Effector memory CD4-positive, alpha-beta T cell (primary cell): ENCODE measurements at places on chromosomes 12 and 14.

DNA sequence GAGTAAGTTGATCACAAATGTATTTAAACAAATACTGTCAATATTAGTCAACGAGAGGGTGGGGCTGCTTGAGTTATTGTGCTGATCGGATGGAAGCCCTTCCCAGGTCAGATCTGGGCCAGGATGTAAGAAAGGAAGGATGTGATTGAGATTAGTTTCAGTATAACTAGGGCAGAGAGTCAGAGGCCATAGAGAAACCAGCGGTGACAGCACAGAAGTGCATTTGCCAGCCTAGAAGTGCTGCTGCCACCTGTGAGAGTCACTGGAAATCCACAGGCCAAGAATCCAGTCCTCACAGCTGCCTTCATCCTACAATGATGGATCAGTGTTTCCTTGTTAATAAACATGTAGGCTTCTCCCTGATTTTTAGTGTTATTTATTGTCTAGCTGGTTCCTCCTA, 9.8 kb upstream of the FERMT2 start:
- no peak for DNase-seq

- DNase-seq, result no peak
Measured at GRCh38 chr12:22037947-22038346, 8.1 kb upstream of the CMAS start.

- DNase-seq, result no peak
Measured at GRCh38 chr12:104372061-104372720, 68.7 kb downstream of the EID3 start.

- DNase-seq, result no peak
Measured at GRCh38 chr12:124160097-124160756, 134.7 kb upstream of the RFLNA start.

GRCh38 chr14:73758392-73759182, 44.4 kb upstream of the PNMA1 start:
- DNase-seq, result peak; percentile 75

GRCh38 chr12:5260591-5261086, 171.3 kb upstream of the NTF3 start:
- DNase-seq, result no peak

- DNase-seq, result no peak
Measured at GRCh38 chr14:47596232-47596631, 79.2 kb downstream of the MDGA2 start.

- no peak for DNase-seq
Measured at GRCh38 chr14:78154827-78155226, 15.3 kb upstream of the NRXN3 start.

DNA sequence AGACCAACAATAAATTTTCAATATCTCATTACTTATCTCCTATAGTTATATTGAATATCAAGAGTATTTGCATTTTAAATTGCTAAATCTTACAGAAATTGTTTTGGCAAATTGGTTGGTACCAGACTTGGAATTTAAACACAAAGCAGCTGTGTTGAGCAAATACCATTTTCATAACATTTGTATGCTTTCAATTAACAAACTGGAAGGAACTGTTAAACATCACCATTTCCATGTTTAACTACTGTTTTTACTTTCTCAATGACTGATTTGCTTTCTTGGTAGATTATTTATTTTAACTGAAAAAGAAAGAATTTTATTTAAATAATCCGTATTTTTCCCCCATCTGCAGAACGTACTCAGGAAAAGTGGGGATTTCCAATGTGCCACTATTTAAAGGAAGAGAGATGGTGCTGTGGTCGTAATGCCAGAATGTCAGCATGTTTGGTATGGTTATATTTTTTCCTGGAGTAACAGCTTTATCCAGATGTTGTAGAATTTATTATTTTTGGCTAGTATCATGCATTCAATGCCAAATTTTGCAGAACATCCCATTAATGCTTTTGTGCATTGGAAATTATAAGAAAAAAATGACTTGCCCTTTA, 72.3 kb downstream of the METTL25 start:
- DNase-seq, result no peak

- no peak for DNase-seq
Measured at GRCh38 chr12:12017798-12018197, 52.9 kb upstream of the BCL2L14 start.

DNA sequence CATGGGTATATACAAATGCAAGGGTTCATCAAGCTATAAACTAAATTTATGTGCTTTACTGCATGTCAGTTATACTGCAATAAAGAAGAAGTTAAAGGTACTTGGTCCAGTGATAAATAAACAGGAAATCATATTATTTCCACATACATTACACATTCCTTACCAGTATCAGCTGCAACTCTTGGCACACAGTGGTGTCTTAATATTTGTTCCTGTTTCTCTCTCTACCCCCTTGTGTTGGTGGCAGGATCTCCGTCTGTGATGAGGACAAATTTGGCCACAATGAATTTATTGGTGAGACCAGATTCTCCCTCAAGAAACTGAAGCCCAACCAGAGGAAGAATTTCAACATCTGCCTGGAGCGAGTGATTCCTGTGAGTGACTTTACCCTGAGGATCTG, 19.2 kb upstream of the OAS1 start:
- DNase-seq, result no peak

GRCh38 chr12:6249580-6249979, 49.4 kb downstream of the CD9 start:
- no peak for DNase-seq

GRCh38 chr12:770479-770878, 18.1 kb downstream of the WNK1 start:
- DNase-seq, result no peak

GRCh38 chr12:94280063-94280462, 131.7 kb downstream of the PLXNC1 start:
- no peak for DNase-seq

DNA sequence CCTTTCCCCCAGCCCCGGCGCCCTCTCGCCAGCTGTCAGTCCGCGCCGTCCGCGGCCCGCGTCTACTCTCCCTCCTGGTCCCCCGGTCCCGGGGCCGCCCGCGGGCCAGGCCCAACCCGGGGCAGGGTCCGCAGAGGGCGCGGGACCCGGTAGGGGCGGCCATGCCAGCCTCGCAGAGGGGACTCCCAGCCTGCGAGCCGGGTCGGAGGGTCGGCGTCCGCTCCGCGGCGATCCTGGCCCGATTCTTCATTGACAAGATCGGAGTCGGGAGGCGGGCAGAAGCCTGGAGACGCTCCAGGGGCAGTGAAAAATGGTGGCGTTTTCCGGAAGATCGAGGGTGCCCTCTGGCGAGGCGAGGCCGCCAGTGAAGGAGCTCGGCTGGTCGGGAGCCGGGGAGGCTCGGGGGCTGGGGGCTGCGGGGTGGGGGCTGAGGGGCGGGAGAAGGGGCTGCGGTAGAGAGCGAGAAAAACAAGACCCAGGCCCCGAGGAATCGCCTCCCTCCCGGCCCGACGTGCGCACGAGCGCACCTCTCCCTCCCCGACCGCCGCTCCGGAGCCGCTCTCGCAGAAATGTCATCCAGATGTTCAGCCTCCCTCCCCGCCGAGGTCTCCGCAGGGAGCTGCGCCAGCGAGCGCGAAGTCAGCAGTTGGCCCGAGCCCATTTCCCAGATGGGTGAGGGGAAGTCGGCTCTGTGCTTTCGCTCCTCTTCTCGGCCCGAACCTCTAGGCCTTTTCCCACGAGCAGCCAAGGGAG, 647 bp upstream of the TGFB3 start:
- DNase-seq, result peak; percentile 66

GRCh38 chr14:37343307-37344094, 145.8 kb downstream of the MIPOL1 start:
- no peak for DNase-seq

DNA sequence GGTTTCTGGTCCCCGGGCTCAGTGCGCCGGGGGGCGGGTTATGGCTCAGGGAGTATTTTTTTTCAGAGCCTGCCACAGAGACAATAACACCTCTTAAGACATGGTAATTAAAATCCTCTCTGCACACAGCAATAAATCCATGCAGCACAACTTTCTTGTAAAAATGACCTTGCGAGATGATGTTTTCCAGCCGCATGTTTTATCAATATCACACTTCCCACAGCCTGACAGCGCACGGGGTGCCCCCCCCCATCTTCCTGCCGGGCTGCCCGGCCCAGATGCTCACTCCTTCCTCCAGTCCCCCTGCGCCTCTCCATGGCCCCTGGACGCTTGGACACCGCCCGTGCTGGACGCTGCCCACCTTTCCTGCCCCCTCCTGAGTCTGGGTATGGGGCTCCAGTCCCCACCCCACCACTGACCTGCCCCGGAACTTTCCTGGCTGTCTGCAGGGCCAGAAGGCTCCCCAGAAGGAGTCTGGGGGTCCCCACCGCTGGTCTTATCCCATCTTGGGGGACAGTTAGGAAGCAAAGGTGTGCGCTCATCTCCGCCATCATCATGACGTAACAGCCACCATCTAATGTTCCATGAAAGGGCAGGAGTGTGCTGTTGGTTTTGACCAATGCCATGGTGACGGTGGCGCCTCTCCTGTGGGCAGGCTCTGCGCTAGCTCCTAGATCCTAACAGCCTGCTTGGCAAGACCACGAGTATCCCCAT, 182.9 kb downstream of the KIF26A start:
- no peak for DNase-seq

DNA sequence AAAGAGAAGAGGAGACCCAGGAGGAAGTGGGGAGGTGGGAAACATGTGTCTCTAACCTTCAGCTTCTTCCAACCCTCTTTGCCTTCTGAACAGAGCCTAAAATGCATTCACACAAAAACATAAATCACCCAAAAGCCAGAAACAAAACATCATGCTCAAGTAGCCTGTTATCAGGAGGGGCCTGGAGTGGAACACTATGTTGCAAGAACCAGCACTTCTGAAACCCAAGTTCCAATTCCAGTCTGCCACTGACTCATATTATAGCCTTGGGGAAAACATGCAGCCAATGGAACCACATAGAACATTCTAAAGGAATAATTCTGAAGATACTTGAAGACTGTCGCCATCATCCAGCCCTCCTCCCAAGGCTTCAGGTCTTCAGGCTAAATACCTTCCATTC, 169.8 kb upstream of the PLXNC1 start:
- no peak for DNase-seq

DNA sequence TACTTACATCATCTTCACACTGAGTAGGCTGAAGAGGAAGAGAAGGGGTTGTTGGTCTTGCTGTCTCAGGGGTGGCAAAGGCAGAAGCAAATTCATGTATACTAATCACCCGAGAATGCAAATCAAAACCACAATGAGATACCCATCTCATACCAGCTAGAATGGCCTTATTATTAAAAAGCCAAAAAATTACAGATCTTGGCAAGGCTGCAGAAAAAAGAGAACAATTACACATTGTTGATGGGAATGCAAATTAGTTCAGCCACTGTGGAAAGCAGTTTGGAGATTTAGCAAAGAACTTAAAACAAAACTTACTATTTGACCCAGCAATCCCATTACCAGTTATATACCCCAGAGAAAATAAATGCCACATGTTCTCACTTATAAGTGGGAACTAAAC, 154.9 kb downstream of the SEC23A start:
- no peak for DNase-seq

DNA sequence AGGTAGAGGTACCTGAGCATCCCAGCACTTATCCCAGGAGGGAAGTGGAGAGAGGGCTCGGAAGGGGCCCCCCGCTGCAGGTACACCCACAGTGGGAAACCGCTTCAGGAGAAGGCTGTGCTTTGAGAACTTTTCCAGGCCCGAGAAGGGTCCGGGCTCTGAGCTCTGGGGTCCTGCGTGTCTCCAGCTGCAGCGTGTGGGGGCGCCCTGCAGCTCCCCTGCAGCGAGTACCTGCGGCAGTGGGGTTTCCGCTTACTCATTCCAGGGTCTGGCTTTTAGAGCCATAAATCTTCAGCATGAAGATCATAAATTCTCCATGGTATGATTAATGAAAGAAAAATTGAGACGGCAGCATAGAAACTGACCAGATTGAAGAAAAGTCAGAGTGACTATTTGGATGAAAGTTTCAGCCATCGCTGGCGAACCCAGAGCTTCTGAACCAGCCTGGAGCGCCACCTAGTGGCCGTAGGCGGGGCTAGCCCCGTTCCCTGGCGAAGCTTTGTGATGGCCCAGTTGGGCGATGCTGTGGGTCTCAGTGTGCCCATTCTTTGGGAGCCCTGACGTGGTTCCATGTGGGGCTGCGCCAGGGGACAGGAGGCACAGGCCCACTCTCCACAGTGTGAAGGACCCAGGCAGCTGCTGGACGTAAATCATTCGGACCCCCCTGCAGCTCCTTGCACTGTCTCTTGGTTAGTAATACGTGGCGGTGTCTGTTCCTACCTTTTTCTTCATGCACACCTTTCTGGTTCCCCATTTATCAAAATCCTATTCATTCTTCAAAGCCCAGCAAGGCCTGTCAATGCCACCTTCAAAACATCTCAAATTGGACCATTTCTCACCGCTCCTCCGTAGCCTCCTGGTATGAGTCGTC, 198.2 kb downstream of the TSPAN9 start:
- DNase-seq, result peak; percentile 13

GRCh38 chr12:87344699-87345098, 684.5 kb downstream of the C12orf50 start:
- DNase-seq, result no peak

DNA sequence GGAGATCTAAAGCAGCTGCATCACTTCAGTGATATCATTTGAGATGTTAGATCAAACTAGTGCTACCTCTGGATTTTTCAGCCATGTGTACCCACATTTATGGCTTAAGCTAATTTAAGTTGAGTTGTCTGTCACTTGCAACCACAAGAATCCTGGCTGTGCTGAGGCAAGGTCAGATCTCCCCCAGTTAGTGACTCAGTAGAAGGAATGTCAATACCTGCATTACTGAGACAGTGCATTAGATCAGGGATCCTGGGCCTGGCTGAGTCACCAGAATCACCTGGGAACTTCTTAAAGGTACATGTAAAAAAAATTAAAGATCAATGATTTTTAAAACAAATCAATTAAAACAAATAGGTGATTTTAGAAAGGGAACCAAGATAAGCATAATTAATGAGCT, 84.6 kb upstream of the GRIN2B start:
- no peak for DNase-seq

DNA sequence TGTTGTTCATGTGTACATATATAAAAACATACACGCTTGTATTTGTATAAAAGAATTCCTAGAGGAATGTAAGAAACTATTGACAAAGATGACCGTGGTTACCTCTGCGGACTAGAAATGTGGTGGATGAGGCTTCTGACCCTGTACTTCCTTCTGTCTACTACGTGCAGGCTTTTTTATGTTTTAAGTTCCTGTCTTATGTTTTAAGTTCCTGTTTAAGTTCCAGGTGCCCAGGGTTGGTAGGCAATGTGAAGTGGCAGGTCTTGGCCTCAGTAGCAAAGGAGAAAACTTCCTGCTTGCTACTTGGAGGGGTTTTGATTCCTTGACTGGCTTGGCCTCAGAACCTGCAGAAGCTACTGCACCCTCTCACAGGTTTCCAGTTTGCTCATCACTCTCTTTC, 11.6 kb downstream of the POMT2 start:
- DNase-seq, result no peak

DNA sequence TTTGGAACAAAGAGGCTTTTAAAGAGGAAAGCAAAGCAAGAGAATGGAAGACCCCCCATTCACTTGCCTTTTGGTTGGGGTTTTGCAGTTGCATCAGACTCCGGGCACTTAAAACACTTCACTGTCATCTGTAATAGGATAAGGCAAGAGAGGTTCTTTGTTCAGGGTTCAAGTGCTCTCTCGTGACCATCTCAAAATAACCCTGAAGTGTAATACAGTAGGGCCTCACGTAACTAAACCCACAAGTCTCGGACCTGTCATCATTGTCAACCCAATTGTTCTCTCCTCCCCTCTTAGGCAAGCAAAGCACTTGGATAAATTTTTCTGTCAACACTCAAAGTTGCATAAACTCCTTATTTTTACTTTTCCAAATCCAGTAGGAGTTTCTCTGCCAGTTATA, 26.9 kb upstream of the MYBPC1 start:
- DNase-seq, result no peak
